ENCODE measurements at places on chromosomes 11 and 22.

GRCh38 chr11:64049509-64049908, 13.8 kb downstream of the FLRT1 start:
- DNase-seq = no peak

GRCh38 chr11:29009426-29009825, 901.2 kb downstream of the METTL15 start:
- no peak for DNase-seq

- DNase-seq = no peak
Measured at GRCh38 chr11:119087123-119087522, 2.4 kb downstream of the HMBS start.

- no peak for DNase-seq
Measured at GRCh38 chr11:132977746-132978145, 554.6 kb downstream of the OPCML start.

GRCh38 chr11:62444835-62445234, 26.0 kb downstream of the SCGB1A1 start:
- no peak for DNase-seq

GRCh38 chr11:95563173-95563572, 226.4 kb downstream of the FAM76B start:
- no peak for DNase-seq

DNA sequence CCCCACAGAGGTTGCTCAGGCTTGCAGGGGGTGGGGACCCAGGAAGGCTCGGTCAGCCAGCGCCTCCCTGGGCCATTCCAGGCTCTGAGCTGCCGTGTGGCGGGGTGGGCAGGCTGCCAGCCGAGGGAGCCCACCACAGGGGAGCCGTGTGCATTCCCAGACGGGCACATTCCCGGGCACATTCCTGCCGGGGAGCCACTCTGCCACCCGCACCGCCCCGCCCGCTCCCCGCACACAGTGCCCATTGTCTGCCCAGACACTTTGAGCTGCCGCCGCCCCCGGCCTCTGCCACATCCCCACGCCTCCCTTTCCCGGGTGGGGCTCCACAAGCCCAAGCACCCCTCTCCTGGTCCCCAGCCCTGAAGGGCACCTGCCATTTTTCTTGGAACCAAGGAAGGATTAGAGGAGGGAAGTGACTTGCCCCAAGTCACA, 27.4 kb downstream of the RPL3 start:
- no peak for DNase-seq

- DNase-seq = peak; percentile 6
Measured at GRCh38 chr11:73507086-73507485, 90.8 kb downstream of the FAM168A start.

DNA sequence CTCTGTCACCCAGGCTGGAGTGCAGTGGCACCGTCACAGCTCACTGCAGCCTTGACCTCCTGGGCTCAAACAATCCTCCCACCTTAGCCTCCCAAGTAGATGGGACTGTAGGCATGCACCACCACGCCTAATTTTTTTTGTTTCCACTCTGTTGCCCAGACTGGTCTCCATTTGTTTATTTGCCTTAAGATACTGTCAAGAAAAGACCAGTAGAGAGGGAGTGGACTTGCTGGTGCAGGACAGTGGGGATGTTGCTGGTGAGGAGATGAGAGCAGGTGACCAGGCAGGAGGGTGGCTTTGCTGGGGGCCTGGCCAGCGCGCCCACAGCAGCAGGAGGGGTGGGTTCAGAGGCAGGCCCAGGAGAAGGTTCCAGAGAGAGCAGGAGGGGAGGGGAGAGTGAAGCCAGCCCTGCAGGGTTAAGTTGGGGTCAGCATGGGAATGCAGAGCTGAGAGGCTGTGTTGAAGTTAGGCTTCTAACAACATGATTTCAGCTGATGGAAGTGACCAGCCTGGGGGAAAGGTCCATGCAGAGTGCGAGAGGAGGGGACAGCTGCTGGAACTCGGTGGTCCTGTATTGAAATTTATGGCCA, 35.8 kb downstream of the NADSYN1 start:
- no peak for DNase-seq

GRCh38 chr11:78390809-78391208, 26.8 kb downstream of the GAB2 start:
- no peak for DNase-seq

DNA sequence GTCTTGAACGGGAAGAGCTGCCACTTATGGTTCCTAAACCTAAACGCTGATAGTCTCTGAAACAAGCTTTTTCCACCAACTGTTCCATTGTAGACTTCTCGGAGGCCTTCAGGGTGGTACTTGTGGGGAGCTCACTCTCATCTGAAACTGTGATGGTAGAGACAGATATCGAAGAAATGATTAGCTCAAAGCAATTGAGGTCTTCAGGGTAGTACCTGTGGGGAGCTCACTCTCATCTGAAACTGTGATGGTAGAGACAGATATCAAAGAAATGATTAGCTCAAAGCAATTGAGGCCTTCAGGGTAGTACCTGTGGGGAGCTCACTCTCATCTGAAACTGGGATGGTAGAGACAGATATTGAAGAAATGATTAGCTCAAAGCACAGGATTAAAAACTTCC, 175.7 kb downstream of the SWAP70 start:
- DNase-seq = no peak

DNA sequence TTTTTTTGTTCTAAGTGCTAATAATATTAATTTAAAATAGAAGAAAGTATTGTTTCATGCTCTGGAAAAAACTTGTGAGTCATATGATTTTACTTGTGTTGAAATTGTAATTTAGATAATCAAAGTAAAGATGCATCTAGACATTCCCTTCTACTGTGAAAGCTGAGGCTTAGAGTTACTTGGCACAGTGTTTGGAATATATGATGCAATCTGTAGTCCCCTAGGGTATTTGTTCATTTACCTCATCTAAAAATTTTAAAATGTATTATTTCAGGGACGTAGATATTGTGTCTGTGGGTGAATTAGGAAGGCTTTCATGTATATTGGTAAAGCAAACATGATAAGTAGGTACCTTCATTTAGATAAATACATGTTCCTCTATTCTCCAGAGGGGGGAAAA, 793.5 kb upstream of the CNTN5 start:
- DNase-seq = no peak

GRCh38 chr11:74773476-74773875, 24.8 kb downstream of the RNF169 start:
- DNase-seq = no peak

DNA sequence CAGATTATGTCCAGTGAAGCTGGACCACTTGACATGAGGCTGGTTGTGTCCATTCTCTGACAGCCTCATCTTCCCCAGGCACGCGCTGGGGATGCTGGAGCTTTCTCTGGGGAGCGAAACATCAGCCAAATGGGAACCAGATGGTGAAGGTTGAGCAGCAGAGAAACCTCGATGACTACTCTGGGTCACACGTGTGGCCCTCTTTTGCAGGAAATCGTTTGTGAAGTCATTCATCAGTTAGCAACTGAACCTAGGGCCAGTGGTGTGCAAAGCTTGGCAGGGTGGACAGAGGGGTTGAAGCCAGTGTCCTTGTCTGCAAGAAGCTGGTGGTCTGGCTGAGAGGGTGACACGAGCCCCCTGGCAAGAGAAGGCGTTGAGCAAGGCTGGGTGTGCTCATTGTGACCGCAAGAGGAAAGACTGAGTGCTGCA, 109.8 kb downstream of the ZBTB16 start:
- no peak for DNase-seq

GRCh38 chr11:105456950-105457349, 152.9 kb upstream of the GRIA4 start:
- no peak for DNase-seq

- no peak for DNase-seq
Measured at GRCh38 chr11:86463120-86463519, 88.4 kb downstream of the CCDC81 start.

DNA sequence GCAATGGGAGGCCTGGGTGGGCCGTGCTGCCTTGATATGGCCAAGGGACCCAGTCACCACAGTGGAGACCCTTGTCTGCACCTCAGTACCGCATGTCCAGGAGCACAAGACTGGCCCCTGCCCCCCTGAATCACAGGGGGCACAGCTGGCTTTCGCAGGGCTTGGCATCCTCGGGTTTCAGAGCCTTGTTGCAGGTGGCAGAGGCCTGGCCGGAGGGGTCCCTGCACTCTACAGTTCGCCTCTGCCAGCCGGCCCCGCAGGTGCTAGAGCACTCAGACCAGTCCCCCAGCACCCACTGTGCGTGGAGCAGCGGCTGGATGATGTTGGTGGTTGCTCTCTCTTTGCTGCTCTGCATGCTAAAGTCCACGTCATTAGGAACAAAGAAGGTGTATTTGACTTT, 23.0 kb downstream of the ADAMTS8 start:
- DNase-seq = no peak

GRCh38 chr22:44206330-44206645, 25.6 kb downstream of the PARVG start:
- DNase-seq = no peak

GRCh38 chr22:25362215-25362882, 142.9 kb downstream of the CRYBB2 start:
- peak; percentile 12 for DNase-seq

- no peak for DNase-seq
Measured at GRCh38 chr11:107999759-108000455, 8.8 kb upstream of the CUL5 start.

GRCh38 chr22:42443240-42444076, 11.3 kb upstream of the NFAM1 start:
- no peak for DNase-seq

DNA sequence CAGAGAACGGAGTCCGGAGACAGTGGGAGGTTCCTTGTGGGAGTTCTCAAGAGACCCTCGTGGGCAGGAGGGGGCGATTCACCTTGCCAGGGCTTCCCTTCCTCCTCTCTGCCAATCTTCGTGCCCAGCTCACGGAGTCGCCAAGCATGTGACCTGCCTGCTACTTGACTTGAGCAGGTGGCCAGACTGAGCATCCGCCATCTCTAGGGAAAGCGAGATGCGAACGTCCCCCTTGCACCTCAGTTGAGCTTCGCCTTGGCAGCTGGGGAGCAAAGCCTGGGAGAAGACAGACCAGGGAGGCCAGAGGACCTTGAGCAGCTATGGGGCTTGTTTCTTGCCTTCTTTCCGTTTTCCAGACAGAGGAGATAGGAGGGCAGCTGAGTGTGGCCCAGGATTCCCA, 123.2 kb downstream of the GRIK4 start:
- no peak for DNase-seq

GRCh38 chr22:20881231-20881630, 22.4 kb downstream of the SNAP29 start:
- no peak for DNase-seq

- DNase-seq = no peak
Measured at GRCh38 chr11:96054870-96055705, 131.2 kb upstream of the MTMR2 start.

DNA sequence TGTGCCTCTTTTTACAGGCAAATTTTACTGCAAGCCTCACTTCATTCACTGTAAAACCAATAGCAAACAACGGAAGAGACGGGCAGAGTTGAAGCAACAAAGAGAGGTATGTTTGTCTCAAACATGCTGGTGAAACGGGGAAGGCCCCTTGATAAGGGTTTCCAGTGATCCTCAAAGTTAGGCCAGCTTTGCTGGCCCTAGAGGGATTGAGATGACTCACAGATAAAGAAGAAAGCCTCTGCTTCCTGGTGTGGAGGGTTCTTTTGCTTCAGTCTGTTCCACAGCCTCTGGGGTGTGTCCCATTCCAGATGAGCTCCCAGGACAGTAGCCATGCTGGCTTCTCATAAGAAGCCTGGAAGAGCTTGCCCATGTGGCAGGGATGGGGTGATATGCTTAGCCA, 118.9 kb upstream of the PARVA start:
- DNase-seq = no peak

- DNase-seq = no peak
Measured at GRCh38 chr11:129414144-129414872, 38.7 kb downstream of the BARX2 start.

DNA sequence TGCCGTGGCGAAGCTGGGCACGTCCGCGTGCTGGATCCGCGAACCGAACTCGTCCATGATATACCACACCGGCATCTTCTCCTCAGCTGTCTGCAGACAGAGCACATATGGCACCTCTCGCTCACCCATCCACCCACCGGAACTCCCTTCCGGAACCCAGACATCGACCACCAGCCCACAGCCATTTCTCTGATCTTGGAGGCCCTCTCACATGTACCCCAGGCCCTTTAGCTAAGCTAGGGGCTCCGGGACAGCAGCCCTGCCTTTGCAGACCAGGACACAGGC, 7.1 kb downstream of the TTLL12 start:
- DNase-seq = no peak

DNA sequence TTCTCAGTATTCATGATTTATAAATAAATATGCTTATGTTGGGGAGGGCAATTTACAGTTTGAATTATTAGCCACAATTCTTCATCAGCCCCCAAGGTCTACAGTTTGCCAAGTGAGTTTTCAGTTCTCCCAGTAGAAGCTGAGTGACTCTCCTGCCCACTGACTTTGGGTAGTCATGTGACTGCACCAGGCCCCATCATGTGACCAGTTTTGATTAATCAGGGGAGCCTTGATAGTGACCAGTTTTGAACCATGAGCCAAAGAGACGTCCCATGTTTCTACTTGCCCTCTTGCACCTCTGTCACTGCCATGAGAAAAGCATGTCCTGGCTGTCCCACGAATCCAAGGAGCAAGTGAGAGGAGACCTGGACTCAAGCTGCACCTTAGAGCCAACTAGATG, 32.5 kb downstream of the SYN3 start:
- DNase-seq = no peak

GRCh38 chr11:83456075-83456474, 169.9 kb upstream of the CCDC90B start:
- no peak for DNase-seq

GRCh38 chr22:31489632-31490495, at the start of gene EIF4ENIF1:
EIF4ENIF1 (minus strand) TSS chr22:31489842; CDS start chr22:31488718, 1,124 bp downstream.
- peak; percentile 62 for DNase-seq

DNA sequence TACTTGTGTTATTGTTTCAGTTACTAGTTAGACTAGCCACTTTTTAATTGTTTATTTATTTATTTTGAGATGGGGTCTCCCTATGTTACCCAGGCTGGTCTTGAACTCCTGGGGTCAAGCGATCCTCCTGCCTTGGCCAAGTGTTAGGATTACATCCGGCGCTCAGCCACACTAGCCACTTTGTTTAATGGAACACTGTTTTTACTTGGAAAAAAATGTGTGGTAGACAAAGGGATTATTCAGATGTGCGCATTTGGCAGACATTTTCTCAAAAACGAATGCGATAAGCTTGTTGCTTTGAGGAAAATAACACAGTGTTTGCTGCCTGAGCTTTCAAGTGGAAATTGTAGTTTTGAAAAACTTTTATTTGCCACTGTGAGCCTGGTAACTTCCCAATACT, 51.0 kb downstream of the CTNND1 start:
- no peak for DNase-seq

GRCh38 chr11:19873730-19874129, 161.1 kb downstream of the NAV2 start:
- no peak for DNase-seq

Data from smooth muscle cell of the brain vasculature (primary cell).